ENCODE measurements at places on chromosomes 1 and 21. TPM values are rescaled to one million over a fixed set of nuclear protein-coding genes. Genes with fewer than 3 reads are reported as not detected.

The GBP6 gene
- total RNA-seq: not detected

The LRRC3 gene
- total RNA-seq: 3.1 TPM

The FYB2 gene
- 0.47 TPM for total RNA-seq

The GPR37L1 gene
- total RNA-seq: not detected

The GREM2 gene
- not detected for total RNA-seq

DNA sequence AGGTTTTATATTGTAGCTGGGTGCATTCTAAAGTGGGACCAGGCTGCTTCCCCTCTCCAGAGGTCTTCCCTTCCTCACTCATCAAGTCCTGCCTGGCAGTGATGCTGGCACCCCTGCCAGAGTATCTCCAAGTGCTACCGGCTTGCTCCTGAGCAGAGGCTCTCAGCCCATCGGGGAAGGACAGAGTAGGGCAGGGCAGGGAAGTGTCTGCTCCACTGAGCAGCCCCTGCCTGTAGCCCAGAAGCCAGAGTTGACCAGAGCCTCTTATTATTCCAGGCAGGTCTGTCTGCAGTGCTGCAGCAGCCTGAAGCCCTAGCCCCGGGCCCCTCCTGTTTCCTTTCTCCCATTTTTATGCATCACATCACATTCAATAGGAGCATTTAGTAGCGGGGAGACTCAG, 51.1 kb downstream of the ATP2B4 start:
- no peak overlapping the region for H3K4me3 ChIP-seq
- no peak for DNase-seq
- H3K4me1 ChIP-seq: no peaks in the 10 kb centered on the region
- H3K36me3 ChIP-seq: no peaks in the 10 kb centered on the region

DNA sequence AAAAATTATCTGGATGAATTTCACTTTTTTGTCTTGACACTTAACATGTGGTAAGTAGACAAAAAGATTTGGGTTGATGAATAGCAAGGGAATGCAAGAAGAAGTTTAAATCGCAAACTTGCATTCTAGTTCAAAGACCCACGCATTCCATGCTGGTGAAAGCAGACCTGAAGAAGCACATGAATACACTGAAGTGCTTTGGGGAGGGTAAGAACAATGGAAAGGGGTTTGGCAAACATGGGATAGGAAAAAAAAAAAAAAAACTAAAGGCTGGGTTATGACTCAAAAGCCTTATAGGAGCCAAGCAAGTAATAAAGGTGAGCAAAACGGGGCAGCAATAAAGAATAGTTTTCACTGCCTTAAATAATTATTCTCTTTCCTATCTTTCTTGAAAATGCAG, 450.2 kb downstream of the LMO4 start:
- no peak for DNase-seq
- no peak overlapping the region for H3K4me3 ChIP-seq
- no peaks in the 10 kb centered on the region for H3K4me1 ChIP-seq
- H3K27me3 ChIP-seq: no peaks in the 10 kb centered on the region
- no peaks in the 10 kb centered on the region for H3K36me3 ChIP-seq

GRCh38 chr1:160293020-160293968, 8.4 kb upstream of the PEX19 start:
- H3K4me1 ChIP-seq: no peaks in the 10 kb centered on the region
- H3K27ac ChIP-seq: no peak overlapping the region
- H3K4me3 ChIP-seq: no peak overlapping the region
- peaks cover 87% of the 10 kb centered on the region for H3K36me3 ChIP-seq

- H3K27me3 ChIP-seq: no peaks in the 10 kb centered on the region
- no peak overlapping the region for H3K4me3 ChIP-seq
- DNase-seq: no peak
- no peaks in the 10 kb centered on the region for H3K36me3 ChIP-seq
- H3K27ac ChIP-seq: no peak overlapping the region
These were observed 4.6 kb downstream of the PEAR1 start for GRCh38 chr1:156898161-156898566.

DNA sequence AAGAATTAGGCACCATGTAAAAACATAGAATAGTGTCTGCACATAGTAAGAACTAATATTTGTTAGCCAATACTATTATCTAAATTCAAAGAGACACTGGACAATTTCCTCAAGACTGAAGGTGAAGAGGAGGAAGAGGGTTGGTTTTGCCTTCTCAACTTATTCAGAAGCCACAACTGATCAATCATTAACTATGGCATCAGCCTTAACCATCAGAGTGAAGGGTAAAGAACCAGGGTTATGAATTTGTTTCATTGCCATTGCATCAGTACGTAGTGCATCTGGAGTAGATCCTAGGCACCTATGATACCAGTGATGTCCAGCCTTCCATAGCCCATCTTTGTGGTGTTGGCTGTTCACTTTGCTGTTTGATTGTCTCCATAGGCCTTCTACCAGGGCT, 421.7 kb upstream of the DEPDC1 start:
- no peaks in the 10 kb centered on the region for H3K4me1 ChIP-seq
- H3K27ac ChIP-seq: no peak overlapping the region
- no peak overlapping the region for H3K4me3 ChIP-seq
- no peak for DNase-seq
- H3K27me3 ChIP-seq: no peaks in the 10 kb centered on the region
- no peaks in the 10 kb centered on the region for H3K36me3 ChIP-seq

DNA sequence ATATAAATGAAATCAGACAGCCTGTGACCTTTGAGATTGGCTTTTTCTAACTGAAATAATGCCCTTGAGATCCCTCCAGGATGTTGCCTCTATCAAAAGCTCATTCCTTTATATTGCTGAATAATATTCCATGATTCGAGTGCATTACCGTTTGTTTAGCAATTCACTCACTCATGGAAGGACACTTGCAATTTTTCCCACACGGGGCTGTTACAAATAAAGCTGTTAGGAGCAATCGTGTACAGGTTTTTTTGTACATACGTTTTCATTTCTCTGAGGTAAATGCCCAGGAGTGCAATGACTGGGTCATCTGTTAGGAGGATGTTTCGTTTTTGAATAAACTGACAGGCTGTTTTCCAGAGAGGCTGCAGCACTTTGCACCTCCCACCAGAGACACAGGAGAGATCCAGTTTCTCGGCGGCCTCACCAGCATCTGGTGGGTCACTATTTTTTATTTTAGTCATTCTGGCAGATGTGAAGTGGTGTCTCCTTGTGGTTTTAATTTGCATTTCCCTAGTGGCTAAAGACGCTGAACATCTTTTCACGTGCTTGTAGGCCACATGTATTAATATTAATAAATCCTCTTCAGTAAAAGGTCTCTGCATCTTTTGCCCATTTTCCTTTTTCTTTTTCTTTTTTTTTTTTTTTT, 11.0 kb downstream of the PRDM15 start:
- H3K4me1 ChIP-seq: no peaks in the 10 kb centered on the region
- no peak overlapping the region for H3K4me3 ChIP-seq
- no peak for DNase-seq
- H3K36me3 ChIP-seq: no peaks in the 10 kb centered on the region
- no peaks in the 10 kb centered on the region for H3K27me3 ChIP-seq

DNA sequence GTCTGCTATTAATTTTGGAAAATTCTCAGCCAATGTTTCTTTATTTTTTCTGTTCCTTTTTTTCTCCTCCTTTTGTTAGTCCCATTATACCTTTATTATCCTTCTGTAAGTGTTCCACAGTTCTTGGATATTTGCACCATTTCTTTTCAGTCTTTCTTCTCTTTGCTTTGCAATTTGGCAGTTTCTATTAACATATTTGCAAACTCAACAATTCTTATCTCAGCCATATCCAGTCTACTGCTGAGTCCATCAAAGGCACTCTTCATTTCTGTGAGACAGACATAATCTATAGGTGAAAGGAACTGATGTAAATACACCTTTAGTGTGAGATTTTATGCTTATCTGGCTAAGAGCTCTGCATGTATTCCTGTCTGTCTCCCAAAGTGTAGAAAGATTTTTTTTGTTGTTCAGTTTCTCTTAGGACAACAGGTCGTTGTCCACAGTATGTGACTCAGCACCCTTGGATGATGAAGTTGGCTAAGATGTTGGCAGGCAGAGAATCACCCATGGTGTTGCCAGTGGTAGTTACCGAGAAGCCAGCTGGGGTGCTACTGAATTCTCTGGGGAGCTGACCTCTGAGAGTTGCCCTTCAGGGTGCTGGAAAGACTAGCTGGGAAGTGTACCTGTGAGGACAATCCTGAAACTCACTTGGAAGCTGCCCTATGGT, 38.4 kb downstream of the LEPR start:
- no peak overlapping the region for H3K4me3 ChIP-seq
- no peaks in the 10 kb centered on the region for H3K36me3 ChIP-seq
- H3K27ac ChIP-seq: no peak overlapping the region
- no peaks in the 10 kb centered on the region for H3K27me3 ChIP-seq
- no peaks in the 10 kb centered on the region for H3K4me1 ChIP-seq
- no peak for DNase-seq

DNA sequence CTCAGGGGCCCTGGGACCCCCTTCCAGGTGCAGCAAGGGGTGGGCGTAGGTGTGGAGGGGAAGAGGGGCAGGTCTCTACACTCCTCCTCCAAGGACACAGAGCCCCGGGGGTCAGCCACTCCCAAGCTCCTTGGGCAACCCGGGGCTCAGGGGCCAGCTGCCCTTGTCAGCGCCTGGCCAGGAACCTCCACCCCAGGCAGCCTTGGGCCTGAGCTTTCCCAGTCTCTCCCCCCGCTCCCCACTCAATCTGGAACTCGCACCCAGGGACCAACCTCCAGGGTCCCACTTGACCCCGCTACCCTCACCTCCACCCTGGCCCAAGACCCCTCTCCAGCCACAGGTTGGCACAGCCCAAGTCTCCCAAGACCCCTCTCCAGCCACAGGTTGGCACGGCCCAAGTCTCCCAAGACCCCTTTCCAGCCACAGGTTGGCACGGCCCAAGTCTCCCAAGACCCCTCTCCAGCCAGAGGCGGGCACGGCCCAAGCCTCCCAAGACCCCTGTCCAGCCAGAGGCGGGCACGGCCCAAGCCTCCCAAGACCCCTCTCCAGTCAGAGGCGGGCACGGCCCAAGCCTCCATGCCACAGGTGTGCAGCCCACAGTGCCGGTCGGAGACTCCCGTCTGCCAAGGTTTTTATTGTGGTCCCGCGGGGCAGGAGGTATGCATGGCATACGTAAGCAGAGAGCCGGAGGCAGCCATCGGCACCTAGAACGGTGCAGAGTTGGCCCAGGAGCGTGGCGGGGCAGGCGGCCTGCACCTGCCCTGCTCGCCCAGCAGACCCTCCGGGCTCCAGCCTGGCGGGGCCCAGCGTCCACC, 3.0 kb downstream of the TNFRSF4 start:
- H3K4me3 ChIP-seq: no peak overlapping the region
- H3K4me1 ChIP-seq: peaks cover 13% of the 10 kb centered on the region
- no peak for DNase-seq
- no peaks in the 10 kb centered on the region for H3K27me3 ChIP-seq
- no peak overlapping the region for H3K27ac ChIP-seq

Measured in A673 (cell line).